Gastroesophageal sphincter (tissue), 4 donors: ENCODE measurements at places on chromosomes 2 and 18.

- H3K27ac ChIP-seq, result no peak overlapping the region
- H3K4me1 ChIP-seq, result no peaks in the 10 kb centered on the region
- no peaks in the 10 kb centered on the region for H3K36me3 ChIP-seq
- no peaks in the 10 kb centered on the region for H3K27me3 ChIP-seq
Observed at GRCh38 chr2:138030459-138030858, 66.2 kb downstream of the HNMT start.

DNA sequence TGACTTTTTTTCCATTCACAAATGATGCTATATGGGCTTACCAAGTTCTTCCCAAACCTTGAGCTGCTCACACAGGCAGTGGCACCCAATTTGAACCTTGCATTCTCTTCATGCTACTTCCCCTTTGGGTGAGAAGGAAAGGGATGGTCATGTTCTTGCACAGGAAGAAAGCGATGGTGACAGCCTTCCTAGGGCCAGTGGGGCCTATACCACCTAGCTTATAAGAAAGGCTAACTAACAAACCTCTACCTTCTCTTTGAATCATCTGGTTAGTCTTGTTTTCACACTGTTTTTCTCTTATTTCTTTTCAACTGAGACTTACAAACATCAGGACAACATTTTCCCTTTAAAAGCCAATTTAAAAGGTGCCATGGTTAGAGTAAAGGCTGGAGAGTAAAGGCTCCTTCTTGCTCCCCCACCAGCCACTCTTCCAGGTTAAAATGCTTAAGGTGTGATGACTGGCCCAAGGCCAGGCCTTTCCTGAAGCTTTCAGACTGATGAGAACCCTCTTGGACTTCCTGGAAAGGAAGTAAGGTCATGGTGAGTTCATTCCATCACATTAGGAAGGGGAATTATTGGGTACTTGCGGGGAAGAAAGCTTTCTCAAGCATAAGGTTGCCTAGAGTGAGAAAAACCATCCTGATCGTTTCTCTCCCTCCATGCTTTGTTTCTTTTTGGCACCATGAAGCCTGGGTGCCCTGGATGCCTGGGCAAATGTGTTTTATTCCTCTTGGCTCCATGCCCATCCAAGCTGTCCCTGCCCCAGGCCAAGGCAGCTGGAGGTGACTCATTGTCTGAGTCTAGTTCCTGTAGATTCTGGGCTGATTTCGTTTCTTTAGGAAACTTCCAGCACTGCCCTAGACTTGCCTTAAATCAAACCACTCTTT, 41.4 kb upstream of the ITGB6 start:
- no peaks in the 10 kb centered on the region for H3K4me1 ChIP-seq
- ATAC-seq, result peak; percentile 50
- no peaks in the 10 kb centered on the region for H3K36me3 ChIP-seq

GRCh38 chr18:11752116-11752911, 63.2 kb downstream of the GNAL start:
- peaks cover 48% of the 10 kb centered on the region for H3K27me3 ChIP-seq
- peak overlapping the region; percentile 51 for H3K4me3 ChIP-seq
- H3K27ac ChIP-seq, result no peak overlapping the region

DNA sequence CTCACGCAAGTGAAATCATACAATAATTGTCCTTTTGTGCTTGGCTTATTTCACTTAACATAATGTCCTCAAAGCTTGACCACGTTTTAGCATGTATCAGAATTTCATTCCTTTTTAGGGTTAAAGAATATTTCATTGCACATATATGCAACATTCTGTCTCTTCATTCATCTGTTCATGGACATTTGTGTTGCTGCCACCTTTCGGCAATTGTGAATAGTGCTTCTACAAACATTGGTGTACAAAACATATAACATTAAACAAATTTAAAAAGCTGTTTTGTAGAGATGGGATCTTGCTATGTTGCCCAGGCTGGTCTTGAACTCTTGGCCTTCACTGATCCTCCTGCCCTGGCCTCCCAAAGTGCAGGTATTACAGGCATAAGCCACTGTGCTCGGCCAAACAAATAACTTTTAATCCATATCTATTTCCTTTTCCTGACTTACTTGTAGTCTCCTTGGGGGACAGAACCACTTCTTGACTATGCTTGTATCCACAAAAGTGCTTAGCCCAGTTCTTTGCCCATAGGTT, 209.3 kb downstream of the SLC4A3 start:
- no peak for ATAC-seq
- H3K4me1 ChIP-seq, result no peaks in the 10 kb centered on the region
- H3K27ac ChIP-seq, result no peak overlapping the region
- H3K36me3 ChIP-seq, result no peaks in the 10 kb centered on the region
- H3K4me3 ChIP-seq, result no peak overlapping the region
- peaks cover 4% of the 10 kb centered on the region for H3K27me3 ChIP-seq

GRCh38 chr2:13676269-13676668, 956.2 kb upstream of the LRATD1 start:
- no peaks in the 10 kb centered on the region for H3K4me1 ChIP-seq
- H3K27me3 ChIP-seq, result no peaks in the 10 kb centered on the region
- no peak overlapping the region for H3K27ac ChIP-seq
- H3K4me3 ChIP-seq, result no peak overlapping the region
- no peaks in the 10 kb centered on the region for H3K36me3 ChIP-seq

- no peak overlapping the region for H3K27ac ChIP-seq
- ATAC-seq, result no peak
- no peaks in the 10 kb centered on the region for H3K27me3 ChIP-seq
- H3K4me3 ChIP-seq, result no peak overlapping the region
Observed at GRCh38 chr2:58354230-58354629, 113.1 kb upstream of the FANCL start.

DNA sequence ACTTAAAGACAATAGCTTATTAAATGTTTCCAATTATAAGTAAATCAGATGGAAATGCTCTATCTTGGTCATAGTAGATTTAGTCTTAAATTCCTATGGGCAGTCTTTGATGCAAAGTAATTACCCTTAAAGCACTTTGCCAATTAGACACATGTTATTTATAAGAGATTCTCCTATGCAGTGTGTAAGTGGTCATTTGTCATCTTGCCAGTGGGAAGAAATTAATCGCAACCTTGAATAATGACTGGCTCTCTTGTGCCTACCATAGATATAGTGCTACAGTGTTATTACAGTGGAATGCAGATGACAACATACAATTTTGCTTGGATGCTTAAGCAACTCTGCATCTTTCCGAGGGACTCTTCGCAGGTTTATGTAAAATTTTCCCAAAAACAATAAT, 311.0 kb upstream of the THUMPD2 start:
- no peak overlapping the region for H3K27ac ChIP-seq
- no peaks in the 10 kb centered on the region for H3K36me3 ChIP-seq
- no peak for ATAC-seq
- no peaks in the 10 kb centered on the region for H3K27me3 ChIP-seq
- peaks cover 5% of the 10 kb centered on the region for H3K4me1 ChIP-seq

- peaks cover 95% of the 10 kb centered on the region for H3K27me3 ChIP-seq
- no peaks in the 10 kb centered on the region for H3K36me3 ChIP-seq
- no peak overlapping the region for H3K27ac ChIP-seq
- no peak for ATAC-seq
Observed at GRCh38 chr2:240649331-240649730, 24.1 kb downstream of the GPR35 start.

- H3K27me3 ChIP-seq, result no peaks in the 10 kb centered on the region
- no peak overlapping the region for H3K4me3 ChIP-seq
- peaks cover 6% of the 10 kb centered on the region for H3K4me1 ChIP-seq
Observed at GRCh38 chr2:128596396-128597120, 277.9 kb upstream of the HS6ST1 start.

GRCh38 chr2:27647289-27647688, 16.1 kb downstream of the SUPT7L start:
- H3K36me3 ChIP-seq, result no peaks in the 10 kb centered on the region
- H3K4me1 ChIP-seq, result no peaks in the 10 kb centered on the region
- no peak overlapping the region for H3K4me3 ChIP-seq
- H3K27ac ChIP-seq, result no peak overlapping the region
- no peak for ATAC-seq

DNA sequence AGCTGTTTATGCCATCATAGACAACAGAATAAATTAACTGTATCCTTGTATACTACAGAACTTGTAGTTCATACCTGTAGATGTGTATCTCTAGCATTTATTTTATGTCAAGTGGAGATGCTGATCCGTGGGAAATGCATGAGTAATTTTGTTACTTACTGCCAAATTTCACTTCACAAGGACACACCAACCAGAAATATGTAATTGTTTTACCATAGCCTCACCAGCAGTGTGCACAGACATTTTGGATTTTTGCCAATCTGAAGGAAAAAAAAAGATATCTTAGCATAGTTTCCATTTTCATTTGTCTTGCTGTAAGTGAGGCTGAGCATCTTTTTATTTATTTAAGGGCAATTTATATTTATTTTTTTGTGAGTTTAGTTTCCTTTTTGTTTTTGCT, 265.1 kb upstream of the OSR1 start:
- no peak overlapping the region for H3K4me3 ChIP-seq
- no peak for ATAC-seq
- H3K27me3 ChIP-seq, result no peaks in the 10 kb centered on the region
- H3K4me1 ChIP-seq, result no peaks in the 10 kb centered on the region
- no peak overlapping the region for H3K27ac ChIP-seq

GRCh38 chr2:23042216-23042906, 342.6 kb upstream of the KLHL29 start:
- no peaks in the 10 kb centered on the region for H3K4me1 ChIP-seq
- ATAC-seq, result peak; percentile 74
- no peaks in the 10 kb centered on the region for H3K27me3 ChIP-seq
- no peak overlapping the region for H3K4me3 ChIP-seq
- H3K36me3 ChIP-seq, result no peaks in the 10 kb centered on the region
- peak overlapping the region; percentile 44 for H3K27ac ChIP-seq

DNA sequence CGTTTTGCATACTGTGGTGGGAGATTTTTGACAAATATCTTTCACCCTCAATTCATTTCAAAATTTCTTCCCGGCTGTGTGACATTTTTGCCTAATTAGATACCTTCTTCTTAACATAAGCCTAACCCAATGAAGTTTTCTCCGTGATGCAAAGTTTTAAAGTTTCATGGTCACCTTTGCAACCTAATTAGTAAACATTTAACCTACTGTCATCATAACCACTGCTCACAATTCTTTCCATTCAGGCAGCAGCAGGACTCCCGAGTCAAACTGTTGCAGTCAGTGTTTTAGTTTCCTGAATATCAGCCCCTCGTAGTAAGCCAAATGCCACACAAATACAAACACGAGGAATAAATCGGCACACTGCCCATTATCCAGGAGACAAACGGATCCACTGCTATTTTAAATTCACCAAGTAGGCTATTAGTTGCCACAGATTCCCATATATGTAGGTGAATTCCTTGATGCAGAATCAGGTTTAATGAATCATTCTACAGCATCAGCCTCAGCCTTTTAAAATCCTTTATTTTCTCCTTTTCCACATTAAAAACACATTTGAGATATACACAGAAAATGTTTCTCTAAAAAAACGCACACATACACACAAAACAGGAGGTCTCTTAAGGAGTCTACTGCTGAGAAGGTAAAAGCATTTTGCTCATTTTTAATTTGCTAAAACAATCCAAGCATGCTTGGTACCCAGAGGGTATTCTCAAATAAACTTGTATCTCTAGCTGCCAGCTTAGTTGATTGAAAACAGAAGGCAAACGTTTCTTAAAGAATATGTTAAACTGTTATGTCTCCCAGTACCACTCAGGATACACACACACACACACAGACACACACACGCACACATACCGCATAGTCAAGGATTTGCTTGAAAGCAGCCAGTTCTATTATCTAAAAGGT, 106.5 kb upstream of the KCTD1 start:
- no peaks in the 10 kb centered on the region for H3K27me3 ChIP-seq
- H3K4me3 ChIP-seq, result peak overlapping the region; percentile 89

DNA sequence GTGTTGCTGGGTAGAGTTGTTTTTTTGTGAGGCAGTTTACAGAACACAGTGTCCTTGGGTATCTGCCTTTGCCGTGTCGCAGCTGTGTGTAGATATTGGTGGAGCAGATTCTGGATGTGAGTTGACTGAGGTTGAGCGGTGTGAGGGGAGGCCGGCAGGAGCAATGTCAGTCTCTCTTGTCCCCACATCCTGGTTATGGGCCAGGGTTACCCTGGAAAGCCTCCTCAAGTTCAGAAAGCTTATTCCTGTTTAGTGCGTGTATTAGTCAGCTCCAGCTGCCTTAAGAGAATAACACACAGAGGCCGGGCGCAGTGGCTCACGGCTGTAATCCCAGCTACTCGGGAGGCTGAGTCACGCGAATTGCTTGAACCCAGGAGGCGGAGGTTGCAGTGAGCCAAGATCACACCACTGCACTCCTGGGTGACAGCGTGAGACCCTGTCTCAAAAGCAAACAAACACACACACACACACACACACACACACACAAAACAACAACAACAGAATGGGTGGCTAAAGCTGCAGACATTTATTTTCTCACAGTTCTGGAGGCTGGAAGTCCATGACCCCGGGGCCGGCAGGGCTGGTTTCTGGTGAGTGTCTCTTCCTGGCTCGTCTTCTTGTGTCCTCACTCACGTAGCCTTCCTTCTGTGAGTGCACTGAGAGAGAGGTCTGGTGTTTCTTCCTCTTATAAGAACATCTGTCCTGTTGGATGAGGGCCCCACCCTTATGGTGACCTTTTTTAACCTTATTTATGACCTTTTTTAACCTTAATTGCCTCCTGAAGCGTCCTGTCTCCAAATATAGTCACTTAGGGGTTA, 5.1 kb downstream of the NCK2 start:
- no peaks in the 10 kb centered on the region for H3K36me3 ChIP-seq
- H3K4me3 ChIP-seq, result no peak overlapping the region
- no peaks in the 10 kb centered on the region for H3K4me1 ChIP-seq
- no peak for ATAC-seq
